HFF-Myc (cell line): ENCODE measurements at places on chromosomes 12 and 14.

DNA sequence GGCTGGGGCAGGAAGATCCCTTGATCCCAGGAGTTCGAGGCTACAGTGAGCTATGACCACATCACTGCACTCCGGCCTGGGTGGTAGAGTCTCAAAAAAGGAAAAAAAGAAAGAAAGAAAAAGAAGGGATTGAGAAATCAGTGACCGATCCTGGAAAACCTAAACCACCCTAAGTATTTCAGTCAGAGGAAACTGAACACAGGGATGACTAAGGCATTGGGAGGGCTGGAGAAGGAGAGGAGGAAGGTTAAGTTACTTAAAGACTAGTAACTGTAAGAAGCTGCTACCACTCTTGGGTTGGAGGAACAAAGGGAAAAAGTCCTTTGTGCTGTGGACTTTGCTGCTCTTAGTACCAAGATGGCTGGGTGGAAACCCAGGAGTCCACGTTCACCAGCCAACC, 10.6 kb downstream of the HHIPL1 start:
- DNase-seq = no peak

DNA sequence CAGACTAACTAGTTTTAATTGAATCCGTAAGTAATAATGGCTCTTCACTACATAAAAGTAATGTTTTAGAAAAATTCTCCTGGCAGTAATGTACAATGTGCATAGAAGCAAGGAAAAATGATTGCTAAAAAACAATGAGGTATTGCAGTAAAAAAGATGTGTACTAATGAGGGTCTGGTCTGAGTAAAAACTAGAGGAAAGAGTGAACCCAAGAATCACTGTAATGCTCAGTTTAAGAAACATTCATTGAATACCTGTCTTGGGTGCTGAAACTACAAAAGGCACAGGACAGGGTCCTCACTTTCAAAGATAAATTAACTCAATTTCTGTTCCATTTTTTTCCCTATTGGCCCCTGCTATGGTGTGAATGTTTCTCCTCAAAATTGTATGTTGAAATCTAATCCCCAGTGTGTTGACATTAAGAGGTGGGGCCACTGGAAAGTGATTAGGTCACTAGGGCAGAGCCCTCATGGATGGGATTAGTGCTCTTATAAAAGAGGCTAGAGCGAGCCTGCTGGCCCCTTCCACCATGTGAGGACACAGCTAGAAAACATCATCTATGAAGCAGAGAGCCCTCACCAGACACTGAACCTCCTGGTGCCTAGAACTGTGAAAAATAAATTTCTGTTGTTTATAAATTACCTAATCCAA, 51.6 kb downstream of the RPS6KA5 start:
- DNase-seq = no peak

DNA sequence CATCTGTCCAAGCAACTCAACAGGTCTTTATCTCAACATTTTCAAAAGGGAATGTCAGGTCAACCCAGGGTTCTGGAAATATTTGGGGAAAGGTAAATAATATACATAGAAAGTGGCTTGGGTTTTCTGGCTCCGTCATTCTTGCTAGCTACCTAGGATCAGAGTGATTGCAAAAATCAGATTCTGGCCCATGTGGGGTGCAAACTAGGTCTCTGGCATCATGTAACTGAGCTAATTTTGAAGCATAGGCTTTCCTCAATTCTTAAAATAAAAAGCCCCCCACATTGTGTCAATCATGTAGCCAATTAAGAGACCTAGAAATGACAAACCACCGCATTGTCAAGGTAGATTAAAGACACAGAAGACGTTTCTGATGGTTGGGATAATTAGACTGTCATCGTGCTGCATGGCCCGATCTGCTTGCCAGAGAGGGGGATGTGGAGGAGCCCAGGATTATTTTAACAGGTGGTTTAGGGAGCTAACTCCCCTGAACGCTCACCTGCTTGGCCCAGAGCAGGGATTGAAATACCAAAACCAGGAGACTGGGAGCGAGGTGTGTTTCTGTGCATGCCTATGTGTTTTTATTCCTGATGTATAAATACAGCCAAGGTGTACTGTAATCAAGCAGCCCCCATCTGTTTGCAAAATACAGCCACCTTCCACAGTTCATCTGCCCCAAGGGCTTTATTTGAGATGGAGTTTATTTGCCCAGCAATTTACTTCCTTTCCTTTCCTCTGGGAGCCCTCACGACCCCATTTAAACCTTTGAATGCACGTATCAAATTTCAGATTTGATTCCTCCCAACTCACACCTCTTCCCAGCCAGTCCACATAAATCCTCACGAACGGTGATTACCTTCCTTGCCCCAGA, 189.5 kb downstream of the TTC8 start:
- DNase-seq = no peak

GRCh38 chr14:70879448-70879847, 27.8 kb upstream of the PCNX1 start:
- DNase-seq = no peak

GRCh38 chr12:71125515-71125914, 32.3 kb downstream of the TSPAN8 start:
- DNase-seq = no peak
